NCI-H460 (cell line): ENCODE measurements at places on chromosomes 12 and 14.
A peak's percentile ranks its signal among the peaks of the same experiment; 100 is the strongest.

DNA sequence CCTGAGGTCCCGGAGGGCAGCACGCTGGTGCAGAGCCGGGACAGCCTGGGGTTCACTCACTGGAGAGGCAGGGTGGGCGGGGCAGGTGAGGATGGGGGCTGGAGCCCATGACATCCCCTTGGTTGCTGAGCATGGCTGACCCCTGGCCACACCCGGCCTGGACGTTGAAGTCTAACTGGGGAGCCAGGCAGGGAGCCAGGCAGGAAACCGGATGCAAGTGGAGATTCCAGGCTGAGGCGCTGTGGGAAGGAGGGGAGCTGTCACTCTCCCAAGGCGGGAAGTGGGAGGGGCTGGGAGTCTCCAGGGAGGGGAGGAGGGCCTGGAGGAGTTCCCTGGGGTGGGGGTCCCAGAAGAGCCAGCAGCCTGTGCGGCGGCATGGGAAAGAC is 7.7 kb upstream of the INF2 start:
- peak; percentile 94 for DNase-seq

GRCh38 chr12:84912198-84913128 is at the start of gene SLC6A15:
Gene SLC6A15 (minus strand): TSS chr12:84912799. CDS start chr12:84892120, 20,679 bp downstream.
- DNase-seq, result peak; percentile 85

DNA sequence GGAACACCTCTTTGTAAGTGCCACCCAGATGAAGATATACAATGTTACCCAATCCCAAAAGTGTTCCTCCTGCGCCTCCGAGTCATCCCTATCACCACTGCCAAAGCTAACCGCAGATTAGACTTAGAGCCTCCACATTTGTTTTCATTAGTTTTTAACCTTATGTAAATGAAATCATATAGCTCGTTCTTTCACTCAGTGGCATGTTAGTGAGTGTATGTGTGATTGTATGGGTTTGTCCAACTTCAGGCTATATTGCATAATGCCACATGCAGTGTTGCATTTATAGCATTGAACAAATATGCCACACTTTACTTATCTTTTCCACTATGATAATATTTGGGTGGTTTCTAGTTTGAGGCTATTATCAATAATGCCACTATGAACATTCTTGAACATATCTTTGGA is 18.0 kb downstream of the MAP1LC3B2 start:
- DNase-seq, result no peak

DNA sequence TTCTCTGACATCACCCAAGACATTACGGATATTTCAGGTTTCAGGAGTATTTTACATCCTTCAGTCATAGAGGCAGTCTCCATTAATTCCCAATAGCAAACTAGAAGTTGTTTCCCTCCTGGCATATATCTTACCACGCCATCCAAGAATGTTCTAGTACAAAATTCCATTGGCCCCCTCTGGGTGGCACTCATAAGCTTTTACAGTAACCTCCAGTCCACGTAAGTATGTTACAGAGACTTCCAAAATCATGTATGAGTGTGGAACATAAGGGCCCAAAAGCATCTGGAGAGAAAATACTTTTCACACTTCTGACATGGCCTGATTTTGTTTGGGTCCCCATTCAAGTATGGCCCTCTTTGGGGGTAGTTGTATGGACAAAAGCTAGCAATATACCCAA is 58.1 kb upstream of the DHRS4 start:
- DNase-seq, result no peak

DNA sequence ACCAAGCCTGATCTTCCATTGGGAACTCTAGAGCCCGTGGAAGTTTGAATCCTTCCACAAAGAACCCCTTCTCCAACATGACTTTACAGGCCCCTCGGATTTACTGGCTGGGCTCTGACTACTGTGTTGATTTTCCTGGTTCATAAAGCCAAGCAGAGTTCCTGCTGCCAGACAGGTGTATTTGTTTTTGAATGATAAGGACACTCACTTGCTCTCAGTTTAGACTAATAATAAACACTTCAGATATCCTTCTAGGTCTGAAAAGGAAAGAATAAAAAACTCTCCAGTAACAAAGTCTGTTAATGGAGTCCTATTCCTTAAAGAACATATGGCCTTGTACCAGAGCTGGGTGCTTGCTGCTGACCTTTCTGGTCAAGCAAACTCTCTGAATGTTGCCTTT is 31.0 kb downstream of the SIX1 start:
- DNase-seq, result no peak

GRCh38 chr12:41034686-41035085 is 153.4 kb upstream of the PDZRN4 start:
- DNase-seq, result no peak

DNA sequence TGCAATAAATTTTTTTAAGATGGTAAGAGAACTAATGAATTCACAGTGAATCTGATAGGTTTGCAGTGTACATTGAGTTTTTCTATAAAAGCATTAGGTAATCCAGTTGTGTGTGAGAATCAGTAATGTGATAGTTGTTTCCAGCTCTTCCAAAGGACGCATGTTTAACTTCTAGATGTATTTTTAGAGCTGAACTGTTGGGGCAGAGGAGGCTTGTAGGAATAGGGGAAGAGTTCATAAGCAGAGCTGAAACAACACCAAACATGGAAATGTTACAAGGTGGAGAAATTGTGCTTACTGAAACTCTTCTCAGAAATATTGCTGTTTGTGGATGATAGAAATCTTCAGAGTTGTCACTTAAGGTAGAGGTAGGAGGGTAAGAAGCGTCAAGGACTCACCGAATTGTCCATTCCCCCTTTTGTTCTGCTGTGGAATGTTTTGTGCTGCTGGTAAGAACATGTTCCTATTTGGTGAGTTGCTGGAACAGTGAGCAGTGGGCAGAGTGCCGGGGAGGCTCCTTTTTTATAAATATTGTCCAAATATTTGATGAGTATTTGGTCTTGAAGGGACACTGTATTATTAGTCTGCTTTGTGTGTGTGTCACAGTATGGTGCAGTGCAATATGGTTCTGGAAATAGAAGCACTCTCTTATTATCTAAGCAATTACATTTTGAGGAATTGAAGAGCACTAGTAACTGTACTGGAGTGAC is 76.7 kb downstream of the ANO6 start:
- no peak for DNase-seq

GRCh38 chr12:46674129-46674528 is 151.7 kb downstream of the SLC38A4 start:
- no peak for DNase-seq

- DNase-seq, result no peak
Measured at GRCh38 chr14:55730592-55731310, 150.7 kb downstream of the KTN1 start.

DNA sequence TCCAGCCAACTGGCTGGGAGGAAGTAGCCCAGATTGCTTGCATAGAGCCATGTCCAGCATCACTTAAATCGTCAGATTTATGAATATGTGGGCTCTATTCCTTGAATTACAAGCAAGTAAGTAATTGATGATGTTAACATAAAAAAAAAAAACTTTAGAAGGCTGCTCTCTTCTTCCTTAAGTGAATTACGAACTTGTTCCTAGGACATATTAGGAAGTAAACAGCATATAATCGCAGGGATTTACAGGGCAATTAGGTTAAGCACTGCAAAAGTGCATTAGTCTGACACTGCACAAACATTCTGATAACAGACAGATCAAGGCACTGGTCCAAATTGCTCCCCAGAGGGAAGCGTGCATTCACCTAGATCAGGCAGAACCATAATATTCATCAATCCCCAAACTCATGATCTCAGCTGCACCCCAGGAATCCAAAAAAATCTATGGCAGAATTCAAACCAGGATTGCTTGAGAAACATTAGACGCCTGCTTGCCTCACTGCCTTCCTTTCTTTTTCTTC is 293.2 kb downstream of the TMEM132D start:
- DNase-seq, result no peak

DNA sequence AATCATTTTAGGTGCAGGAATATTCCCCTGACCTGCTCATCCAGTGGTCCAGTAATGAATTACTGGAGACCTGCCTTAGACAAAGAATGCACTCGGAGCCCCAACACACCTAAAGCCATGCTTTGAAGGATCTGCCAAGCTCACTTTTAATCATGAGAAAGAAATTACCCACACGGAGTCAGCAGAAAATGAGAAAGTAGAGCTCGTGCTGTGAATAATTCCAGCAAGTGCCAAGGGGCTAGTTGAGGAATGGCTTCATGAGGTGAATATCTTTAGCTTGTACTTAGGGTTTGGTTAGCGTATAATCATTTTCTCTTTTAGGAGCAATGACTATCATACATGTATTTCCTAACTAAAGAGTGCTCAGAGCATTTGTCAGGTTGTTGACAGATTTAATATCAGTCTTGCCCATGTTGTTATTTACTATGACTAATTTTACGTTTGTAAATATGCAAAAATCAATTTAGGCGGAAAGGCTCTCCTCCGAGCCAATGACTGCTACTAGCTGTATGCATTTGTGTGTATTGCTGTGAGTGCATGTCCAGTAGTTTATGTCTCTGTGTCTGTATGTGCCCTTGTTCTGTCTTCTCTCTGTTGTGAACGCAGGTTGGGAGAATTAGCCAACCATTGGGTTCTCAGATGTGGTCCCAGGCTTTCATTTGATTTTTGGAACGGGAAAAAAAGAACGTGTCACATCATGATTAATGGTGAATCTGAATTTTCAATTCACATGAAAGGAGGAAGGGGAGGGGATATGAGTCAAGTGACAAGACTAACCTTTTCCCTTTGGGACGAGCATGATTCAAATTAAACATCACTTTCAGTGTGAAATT is 98.4 kb downstream of the RMST start:
- no peak for DNase-seq

DNA sequence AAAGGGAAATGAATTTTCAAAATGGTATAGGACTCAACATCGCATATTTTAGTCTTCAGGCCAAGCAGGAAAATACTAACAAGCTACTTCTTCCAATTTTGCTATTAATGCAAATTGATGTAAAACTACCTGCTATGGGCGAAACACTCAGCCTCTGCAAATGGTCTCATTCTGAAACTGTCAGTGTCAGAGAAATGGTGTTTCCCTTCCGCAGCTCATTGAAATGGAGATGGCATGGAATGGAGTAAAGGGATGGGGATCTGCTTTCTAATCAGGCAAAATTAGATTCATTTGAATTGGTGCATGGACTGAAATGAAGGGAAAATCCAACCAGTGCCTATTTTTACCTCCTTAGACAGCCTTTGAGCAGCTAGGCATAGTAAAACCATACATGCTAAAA is 80.4 kb upstream of the EEA1 start:
- DNase-seq, result no peak

DNA sequence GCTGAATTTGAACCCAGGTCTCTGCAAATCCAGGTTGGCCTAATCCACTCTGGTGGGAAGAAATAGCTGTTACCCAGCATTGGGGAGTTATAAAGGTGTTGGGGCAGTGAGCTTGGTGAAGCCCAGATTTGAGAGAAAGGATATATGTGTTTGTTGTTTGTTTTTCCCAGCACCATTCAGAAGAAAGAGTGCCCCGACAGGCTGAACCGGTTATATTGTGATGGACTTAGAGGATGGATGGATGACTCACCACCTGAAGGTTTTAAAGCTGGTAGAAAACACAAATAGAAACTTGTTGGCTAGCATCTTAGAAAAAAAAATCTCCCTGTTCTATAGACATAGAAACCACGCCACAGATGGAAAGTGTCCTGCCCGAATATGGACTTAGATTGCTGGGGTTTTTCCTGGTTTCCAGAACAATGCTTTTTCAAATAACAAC is 404.6 kb downstream of the MED13L start:
- DNase-seq, result no peak

- no peak for DNase-seq
Measured at GRCh38 chr14:50109342-50109741, 7.0 kb downstream of the VCPKMT start.

DNA sequence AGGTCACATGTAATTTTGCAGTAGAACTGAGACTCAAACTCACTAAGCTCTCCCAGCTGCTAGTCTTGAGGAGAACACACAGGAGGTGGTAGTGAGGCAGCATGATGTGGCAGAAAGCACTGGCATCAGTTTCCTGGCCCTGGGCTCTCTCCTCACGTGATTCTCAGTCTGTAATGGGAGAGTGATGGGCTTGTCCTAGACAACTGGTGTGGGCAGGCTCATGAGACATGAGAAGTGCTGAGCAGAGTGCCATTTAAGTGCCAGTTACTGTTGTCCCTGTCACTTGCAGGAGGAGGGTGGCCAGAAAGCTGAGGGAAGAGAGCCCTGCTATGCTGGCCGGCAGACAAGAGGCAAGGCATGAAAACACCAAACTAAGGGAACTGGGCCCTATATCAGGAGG is 48.5 kb upstream of the OVCH1 start:
- no peak for DNase-seq

GRCh38 chr12:15013634-15014179 is 40.9 kb downstream of the PDE6H start:
- DNase-seq, result no peak

- no peak for DNase-seq
Measured at GRCh38 chr12:95386051-95386450, 87.9 kb upstream of the METAP2 start.

GRCh38 chr12:52321418-52321817 is 220 bp upstream of the KRT83 start:
- no peak for DNase-seq

GRCh38 chr12:92109613-92110012 is 36.0 kb downstream of the BTG1 start:
- DNase-seq, result no peak

GRCh38 chr12:94650143-94651056 is at the start of gene TMCC3:
Gene TMCC3 (minus strand): TSS chr12:94650557. CDS start chr12:94650430, 127 bp downstream.
- no peak for DNase-seq

DNA sequence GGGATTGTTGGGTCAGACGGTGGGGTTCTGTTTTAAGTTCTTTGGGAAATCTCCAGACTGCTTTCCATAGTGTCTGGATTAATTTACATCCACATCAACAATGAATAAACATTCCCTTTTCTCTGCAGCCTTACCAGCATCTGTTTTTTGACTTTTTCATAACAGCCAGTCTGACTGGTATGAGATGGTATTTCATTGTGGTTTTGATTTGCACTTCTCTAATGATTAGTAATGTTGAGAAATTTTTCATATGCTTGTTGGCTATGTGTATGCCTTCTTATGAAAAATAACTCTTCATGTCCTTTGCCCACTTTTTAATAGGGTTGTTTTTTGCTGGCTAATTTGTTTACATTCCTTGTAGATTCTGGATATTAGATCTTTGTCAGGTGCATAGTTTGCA is 140.8 kb upstream of the CNTN1 start:
- no peak for DNase-seq

DNA sequence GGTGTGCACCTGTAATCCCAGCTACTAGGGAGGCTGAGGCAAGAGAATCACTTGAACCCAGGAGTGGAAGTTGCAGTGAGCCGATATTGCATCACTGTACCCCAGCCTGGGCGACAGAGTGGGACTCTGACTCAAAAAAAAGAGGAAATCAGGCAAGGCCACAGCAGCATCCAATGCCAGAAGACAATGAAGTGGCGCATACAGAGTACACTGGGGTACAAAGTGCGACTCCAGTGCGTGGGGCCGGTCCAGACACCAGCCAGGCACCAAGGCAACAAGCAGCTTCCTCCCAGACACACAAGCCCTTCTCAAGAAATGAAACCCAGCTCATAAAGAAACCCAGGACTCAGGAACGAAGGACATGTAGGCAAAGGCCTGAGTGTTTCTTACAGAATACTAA is 28.2 kb downstream of the TTC7B start:
- DNase-seq, result no peak

GRCh38 chr14:51069055-51069454 is 25.9 kb downstream of the TRIM9 start:
- DNase-seq, result no peak
